Activated T-helper 1 cell treated with anti-CD3 and anti-CD28 coated beads, Interleukin-2, amount 50 U/mL, for 16 hours (primary cell): ENCODE measurements at places on chromosomes 5 and 9.

- no peak for DNase-seq
Measured at GRCh38 chr9:95611354-95611753, 94.6 kb upstream of the PTCH1 start.

DNA sequence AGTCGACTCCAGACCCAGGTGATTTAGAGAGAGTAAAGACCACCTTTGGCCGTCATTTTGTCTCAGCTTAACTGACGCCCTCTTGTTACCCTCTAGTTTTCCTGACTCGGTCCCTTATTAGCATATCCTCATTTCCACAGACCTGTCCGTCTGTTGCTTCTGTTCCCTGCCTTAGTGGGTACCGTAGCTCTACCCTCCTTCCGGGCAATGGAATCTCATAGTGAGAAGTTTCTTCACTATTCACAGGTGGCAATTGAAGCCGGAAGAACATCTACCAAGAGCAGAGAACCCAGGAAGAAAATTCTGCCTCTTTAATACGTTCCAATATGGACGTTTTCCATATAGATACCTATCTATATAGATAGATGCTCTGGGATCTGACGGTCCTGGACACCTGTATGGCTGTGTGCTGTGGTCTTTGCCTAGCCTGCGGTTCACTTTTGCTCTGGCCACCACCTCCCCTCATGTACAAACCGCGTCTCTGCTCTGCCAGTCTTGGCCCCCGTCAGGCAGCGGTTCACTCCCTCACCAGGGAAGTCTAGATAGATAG is 652 bp upstream of the TMEM161B start:
- no peak for DNase-seq

GRCh38 chr9:105241356-105242043 is 3.0 kb upstream of the SLC44A1 start:
- DNase-seq: no peak

GRCh38 chr5:135062216-135063055 is 28.4 kb upstream of the PITX1 start:
- DNase-seq: no peak

GRCh38 chr5:59069438-59070079 is 486.7 kb downstream of the RAB3C start:
- no peak for DNase-seq

- no peak for DNase-seq
Measured at GRCh38 chr9:37889536-37889935, 14.4 kb downstream of the SLC25A51 start.

DNA sequence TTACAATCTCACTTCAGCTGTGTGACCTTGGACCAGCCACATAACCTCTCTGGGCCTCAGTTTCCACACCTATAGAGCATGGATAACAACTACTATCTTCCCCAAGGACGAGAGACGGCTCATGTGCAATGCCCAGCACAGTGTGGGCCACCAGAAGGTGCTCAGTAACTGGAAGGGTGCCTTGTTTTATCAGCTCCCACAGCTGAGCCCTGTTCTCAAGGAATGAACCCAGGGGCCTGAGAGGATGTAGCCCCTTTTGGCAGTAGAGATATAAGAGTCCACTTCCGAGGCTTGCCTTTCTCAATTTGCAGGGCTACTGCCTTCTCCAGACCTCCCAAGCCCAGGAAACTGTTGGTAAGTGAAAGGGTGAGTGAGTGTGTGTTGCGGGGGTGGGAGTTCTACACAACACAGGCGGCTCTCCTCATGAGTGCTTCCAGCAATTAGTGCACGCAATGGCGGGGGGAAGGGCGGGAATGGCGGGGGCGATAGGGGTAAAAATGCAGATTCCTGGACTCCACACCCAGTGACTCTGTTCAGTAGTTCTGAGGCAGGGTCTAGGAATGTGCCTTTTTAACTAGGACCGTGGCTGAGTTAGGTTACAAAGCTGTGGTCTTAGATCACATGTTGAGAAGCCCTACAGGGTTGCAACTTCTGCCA is 185.1 kb downstream of the FSTL4 start:
- no peak for DNase-seq

DNA sequence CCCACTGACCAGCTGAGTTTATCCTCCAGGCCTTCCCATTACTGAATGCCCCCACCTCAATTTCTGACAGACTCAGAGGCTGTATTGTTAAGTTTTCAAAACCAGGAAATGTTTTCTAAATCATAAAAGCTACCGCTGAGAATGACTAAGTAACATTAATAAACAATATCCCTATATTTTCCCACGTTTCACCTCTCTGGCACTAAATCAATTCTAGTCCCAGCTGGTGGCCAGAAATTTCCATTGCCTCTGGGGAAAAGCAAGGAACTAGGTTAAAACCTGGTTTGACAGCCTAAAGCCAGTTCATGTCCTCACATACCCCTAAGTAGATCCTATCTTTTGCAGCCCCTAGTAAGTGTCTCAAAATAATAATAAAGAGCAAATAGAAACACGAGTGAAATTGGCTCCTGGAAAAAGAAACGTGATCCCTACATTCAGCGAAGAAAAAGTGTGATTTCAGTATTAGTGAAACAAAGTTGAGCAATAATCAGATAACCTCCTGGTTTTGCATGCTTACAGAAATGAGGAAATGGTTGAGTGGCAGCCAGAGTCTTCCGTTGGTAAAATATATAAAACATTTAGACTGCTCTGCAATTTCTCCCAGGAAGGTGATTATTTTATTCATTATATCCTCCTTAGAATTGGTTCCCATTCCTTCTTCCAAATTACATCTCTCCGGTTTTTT is 110.9 kb downstream of the ESM1 start:
- no peak for DNase-seq

DNA sequence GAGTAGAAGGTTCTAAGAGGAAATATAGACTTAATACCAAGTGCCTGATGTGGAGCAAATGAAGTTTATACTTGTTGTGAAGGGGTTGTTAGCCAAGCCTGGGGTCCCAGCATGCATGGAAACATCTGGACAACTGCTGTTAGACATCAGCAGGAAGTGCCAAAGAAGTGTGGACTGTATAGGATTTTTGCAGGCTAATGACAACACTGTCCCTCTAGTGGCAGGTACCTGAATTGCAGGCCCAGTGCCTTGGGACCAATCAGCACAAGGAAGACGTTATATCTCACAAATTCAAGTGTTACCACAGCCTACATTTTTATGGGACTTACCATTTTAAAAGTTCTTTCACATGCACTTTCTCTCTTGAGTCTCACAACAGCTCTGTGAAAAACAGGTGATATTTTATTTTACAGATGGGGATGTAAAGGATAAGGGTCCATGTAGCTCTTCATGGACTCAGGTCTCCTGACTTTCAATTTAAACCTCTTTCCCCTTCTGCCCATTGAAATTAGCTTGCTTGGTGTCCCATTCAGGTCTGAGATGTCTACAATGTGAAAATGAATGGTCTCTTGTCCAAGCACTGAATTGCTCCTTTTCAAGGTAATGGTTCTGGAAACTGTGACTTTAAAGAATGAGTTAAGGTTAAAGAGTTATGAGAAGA is 89.0 kb upstream of the MAP1B start:
- DNase-seq: peak; percentile 23

DNA sequence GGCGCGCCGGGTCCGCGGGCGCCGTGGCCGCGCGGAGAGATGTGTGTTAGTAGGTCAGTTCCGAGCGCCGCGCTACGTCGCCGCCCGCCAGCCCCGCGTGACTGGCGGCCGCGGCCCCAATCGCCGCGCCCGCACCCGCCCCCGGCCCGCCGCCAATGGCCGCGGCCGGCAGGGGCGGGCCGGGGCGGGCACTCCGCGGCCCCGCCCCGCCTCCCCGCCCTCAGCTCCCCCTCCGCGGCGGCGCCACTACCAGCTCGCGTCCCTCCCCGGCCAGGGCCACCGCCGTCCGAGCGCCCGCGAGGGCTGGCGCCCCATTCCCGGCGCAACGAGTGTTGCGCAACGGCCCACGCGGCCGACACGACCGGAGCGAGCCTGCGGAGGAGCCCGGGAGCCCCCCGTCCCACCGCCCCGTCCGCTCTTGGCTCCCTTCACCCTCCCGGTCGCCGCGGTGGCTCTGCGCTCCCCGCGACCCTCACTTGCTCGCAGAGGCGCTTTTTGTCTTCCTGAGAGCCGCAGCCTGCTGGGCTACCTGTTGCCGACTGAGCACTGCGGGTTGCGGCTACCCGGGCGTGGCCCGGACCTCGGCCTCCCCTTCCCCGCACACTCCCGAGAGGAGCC is at the start of gene NFIL3:
Gene NFIL3 (minus strand): TSS at position 48 of the 618 bp plus-strand sequence. CDS start 13,098 bp downstream, outside the sequence.
- peak; percentile 22 for DNase-seq

GRCh38 chr9:72401396-72401795 is 36.4 kb upstream of the ZFAND5 start:
- no peak for DNase-seq

GRCh38 chr5:38071831-38072694 is 186.3 kb upstream of the EGFLAM start:
- DNase-seq: no peak

GRCh38 chr9:22136461-22137096 is 127.5 kb upstream of the CDKN2B start:
- DNase-seq: no peak

- DNase-seq: no peak
Measured at GRCh38 chr5:136703706-136704105, 338.4 kb upstream of the TRPC7 start.

DNA sequence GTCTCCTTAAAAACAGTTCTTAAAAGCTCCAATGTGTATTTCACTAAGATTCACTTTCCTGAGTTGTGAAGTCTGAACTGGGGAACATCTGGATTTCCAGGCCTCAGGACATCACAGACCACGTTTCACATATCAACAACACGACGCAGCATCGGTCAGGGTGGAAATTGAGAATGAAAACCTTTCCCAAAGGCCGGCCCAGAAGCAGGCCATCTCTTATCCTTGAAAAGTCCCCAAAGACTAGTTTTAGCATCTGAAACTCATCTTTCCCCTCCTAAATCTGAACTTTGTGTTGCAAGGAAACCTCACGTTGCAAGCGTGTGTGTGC is 96.4 kb upstream of the COL5A1 start:
- DNase-seq: no peak

GRCh38 chr9:105714020-105714331 is 19.6 kb downstream of the TMEM38B start:
- no peak for DNase-seq

DNA sequence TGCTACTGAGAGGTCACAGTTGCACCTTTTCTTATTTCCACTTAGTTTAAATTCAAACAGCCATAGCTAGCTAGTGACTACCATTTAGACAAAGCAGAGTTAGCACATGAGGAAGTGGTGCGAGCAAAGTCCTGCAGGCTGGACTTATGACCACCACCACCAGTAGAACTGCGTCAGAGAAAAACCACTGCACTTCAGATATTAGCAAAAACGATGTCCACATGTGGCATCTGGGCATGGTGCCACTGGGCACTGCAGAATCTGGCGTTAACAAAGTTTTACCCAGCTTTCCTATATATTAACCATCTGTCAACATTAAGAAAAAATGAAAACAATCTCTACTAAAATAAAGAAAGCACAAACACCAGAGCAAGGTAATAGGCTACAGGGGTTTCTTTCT is 80.1 kb downstream of the SPTLC1 start:
- DNase-seq: no peak

- DNase-seq: no peak
Measured at GRCh38 chr5:54785729-54786591, 199.4 kb downstream of the ESM1 start.

DNA sequence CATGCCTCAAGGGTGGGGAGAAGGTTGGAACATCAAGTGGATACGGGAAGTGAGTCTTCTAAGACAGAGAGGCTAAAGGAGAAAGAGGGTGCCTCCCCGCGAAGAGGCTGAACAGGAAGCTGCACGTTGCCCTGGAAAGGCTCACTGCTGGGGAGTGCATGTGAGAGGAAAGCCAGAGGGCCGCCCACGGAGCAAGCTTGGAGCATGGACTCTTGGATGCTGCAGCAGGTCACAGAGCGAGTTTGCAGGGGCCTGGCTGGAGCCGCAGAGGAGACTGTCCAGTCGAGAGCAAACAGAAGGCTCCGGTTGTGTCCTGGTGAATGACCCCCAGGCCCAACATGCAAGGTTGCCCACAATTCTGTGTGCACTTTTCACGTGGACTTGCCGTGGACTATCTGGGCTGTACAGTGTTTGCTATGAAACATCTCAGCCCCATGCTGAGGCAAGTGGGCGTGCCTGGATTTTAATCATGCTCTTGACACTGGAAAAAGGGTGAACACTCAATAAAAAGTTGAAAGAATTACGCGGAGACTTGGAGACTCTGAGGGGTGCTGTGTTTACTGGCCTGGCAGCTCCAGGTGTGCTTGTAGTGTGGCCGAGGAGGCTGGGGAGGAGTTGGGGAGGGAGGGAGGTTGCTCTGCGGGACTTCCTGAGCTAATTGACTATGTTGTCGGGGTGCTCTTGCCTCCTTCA is 54.5 kb upstream of the GARNL3 start:
- DNase-seq: no peak

DNA sequence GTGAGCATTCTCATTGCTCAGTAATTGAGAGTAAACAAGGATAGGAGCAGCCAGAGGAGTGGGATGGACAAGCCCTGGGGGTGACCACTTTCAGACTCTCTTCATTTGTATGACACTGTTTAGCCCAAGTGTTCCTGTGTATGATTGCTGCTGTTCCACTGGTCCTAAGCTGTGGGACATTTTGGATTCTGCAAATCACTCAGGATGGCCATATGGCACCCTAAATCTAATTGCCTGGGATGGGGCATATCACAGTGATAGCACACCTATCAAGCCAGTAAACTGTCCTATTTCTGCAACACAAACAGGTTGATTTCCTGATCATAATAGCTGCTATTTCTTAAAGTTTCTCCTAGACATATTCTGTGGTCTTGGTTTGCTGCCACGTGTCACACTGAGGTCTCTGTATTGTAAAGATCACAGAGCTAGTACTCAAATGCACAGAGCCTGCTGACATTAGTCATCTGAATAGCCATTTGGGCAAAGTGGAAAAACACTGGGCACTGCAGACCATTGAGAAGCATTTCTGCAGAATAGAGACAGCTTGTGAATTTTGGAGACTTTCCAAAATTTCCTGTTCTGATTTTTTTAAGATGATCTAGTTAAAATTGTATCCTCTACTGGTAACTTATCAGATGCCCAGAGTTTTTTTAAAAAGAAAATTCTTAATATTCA is 320.2 kb downstream of the RFX3 start:
- DNase-seq: no peak

- no peak for DNase-seq
Measured at GRCh38 chr5:174097486-174098185, 52.1 kb downstream of the NSG2 start.

GRCh38 chr5:102799017-102799416 is 43.9 kb downstream of the PAM start:
- DNase-seq: no peak

DNA sequence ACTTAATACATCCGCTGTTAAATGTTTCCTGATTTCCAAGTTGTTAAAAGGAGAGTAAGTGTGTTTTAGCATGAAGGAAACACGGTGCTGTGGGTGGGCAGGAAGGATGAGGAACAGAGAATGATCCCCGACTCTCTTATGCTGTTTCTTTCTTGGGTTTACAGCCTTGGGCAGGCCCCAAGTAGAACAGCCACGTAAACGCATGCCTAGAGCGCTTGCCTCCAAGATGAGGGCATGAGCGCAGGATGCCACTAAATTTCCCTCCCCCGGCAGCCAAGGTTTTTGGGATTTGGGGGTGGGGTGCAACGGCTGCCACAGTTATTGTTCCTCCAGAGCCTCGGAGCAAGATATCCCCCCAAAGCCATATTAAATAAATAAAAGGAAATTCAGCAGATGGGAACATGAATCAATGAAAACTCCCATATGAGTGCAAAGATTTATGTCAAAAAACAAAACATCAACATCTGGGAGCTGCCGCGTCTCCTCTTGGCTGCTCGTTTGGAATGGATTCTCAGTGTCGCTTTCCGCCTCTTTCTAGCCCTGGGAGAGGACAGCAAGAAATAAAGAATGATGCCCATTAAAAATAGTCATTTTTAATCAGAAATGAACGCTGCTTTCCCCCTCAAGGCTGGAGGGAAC is 10.0 kb upstream of the DELE1 start:
- no peak for DNase-seq
